ENCODE measurements at places on chromosomes 5 and 9. TPM values are rescaled to one million over a fixed set of nuclear protein-coding genes. Genes with fewer than 3 reads are reported as not detected.
A peak's percentile ranks its signal among the peaks of the same experiment; 100 is the strongest.

DNA sequence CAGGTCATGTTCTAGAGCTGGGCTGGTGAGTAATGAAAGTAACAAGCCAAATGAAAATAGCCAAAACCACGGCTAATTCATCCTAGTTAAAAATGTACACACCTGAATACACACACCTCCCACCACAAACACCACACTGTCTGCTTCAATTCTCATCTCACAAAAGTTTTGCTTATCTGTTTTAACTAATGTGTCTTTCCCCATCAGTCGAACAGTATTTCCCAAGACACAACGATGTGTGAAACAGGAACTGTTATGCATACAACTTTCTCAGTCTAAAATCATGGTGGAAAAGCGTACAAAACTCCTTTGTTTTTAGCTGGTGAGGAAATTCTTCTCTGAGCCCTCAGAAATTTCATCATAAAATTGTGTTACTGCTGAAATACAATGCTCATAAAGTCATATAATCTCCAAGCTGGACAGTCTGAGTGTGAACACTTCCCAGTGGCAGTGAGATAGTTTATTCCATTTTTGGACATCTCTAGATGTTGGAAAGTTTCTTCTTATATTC, 242.4 kb downstream of the EFNA5 start:
- DNase-seq = no peak

GRCh38 chr5:1007681-1008450, 736 bp upstream of the NKD2 start:
- no peak for DNase-seq

DNA sequence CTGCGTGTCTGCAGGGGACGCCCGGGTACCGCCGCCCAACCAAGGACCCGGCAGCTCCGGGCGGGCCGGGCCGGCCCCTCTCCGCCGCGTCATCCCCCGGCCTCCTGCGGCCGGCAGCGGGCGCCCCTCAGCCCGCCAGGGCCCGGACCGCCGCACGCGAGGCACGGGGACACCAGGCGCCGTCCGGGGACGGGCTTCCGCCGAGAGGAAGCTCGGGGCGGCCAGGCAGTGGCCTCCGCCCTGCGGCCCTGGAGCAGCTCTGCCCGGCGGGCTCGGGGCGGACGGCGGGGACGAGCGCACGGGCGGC, 373 bp downstream of the FBXW5 start:
- peak; percentile 65 for DNase-seq

- DNase-seq = peak; percentile 83
These were observed 116.1 kb upstream of the RASA1 start for GRCh38 chr5:87151547-87151946.

DNA sequence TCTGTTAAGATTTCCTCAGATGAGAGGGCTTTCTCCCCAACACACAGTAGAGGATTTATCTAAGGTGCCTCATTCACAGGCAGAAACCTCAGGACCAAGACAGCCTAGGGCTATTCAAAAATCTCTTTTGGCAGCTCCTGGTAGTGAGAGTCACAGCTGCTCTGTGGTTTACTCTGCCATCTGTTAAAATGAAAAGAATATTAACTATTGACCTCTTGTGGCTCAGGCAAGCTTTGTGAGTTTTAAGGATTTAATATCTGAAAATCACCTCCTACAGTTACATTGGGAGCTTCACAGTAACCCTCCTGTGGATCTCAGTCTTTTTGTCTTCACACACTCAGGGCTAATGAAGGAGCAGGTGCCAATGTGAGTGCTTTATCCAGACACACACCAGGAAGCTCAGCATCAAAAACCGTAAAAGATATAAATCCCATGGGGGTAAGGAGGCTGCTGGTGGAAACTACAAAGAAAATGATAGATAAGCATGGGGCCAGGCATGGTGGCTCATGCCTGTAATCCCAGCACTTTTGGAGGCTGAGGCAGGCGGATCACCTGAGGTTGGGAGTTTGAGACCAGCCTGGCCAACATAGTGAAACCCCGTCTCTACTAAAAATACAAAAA, 29.7 kb downstream of the PPP1R2B start:
- no peak for DNase-seq

- DNase-seq = no peak
These were observed 152.7 kb downstream of the COL23A1 start for GRCh38 chr5:178437386-178438075.

DNA sequence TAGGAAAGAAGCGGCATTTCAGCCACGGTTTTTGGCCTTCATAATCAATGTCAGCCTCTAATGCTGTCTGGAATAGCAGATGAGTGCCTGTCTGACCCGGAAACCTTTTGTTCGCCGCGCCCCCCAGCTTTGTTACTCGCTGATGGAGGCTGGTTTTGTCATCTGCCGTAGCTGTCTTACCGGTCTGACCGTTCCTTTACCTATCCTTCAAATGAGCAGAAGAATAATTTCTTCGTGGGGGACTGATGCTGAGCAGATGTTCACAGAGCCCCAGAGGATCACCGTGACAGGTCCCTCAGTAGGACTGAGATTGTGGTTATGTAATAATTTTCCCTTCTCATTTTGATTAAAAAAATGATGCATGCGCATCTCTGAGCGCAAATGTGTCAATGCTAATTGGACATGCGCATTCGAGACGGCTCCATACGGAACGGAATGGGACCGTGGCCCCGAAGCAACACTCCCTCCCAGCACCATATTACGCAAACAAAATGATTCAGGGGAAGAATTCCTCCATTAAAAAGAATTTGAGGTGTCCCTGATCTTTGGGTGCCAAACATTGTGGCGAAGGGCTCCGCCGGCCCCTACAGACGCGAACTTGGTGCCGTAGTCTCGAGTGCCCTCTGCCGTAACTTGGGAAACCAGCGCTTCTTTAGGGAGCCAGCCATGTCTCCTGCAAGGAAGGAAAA, 27.6 kb downstream of the TLX3 start:
- DNase-seq = peak; percentile 67

DNA sequence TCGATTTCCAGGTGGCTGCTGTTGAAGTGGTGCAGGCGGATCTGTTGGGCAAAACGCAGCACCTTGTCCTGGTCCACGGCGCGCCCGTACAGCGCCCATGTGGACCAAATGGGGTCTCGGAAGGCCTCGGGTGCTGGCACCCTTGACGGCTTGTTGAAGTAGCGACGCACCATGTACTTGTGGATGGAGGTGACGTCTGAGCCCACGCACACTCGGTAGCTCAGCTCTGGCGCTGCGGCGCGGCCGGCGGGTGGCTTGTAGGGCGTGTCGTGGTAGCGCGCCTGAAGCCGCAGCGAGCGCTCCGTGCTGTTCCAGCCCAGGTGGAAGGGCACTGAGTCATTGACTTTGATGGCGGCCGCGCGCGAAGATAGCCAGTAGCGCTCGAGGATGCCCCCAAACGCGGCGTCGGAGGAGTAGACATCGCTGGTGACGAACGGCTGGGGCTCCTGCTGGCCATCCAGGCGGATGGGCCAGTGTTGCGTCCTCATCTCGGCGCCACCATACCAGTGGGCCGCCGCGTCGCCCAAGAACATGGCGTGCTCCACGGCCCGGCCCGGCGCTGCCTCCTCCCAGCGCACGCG, 4.7 kb downstream of the MYORG start:
- DNase-seq = no peak

DNA sequence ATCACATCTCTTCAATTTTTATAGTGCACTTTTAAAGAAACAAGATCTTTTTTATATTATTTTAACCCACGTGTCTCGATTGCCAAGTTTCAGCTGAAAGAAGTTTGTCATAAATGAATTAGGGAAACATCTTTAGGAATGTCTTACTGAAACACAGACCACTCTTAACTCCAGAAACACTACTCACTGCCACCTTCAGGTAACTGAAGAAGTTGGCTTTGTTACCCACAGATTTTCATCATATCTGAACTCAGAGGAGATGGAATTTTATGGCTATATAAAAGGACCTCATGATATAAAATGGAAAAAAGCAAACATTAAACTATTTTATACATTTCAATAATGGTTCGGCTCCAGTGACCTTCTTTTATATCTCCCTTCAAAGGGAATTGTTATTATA, 158.0 kb downstream of the SEMA5A start:
- no peak for DNase-seq

DNA sequence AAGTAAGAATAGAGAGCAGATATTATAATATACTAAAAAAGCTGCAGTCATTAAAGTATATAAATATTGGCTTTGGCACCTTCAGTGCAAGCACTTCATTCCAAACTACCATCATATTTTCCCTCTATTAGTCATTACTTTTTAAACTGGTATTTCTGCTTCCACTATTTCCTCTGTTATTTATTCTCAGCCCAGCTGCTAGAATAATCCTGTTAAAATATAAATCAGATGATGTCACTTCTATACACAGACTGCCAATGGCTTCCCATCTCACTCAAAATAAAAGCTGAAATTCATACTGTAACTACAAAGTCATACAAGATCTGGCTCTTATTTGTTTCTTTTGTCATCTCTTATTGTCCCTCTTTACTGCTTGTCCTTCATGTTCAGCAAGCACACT, 432.9 kb downstream of the TLE4 start:
- no peak for DNase-seq

GRCh38 chr5:149682532-149683075, 47.5 kb upstream of the PPARGC1B start:
- peak; percentile 18 for DNase-seq

DNA sequence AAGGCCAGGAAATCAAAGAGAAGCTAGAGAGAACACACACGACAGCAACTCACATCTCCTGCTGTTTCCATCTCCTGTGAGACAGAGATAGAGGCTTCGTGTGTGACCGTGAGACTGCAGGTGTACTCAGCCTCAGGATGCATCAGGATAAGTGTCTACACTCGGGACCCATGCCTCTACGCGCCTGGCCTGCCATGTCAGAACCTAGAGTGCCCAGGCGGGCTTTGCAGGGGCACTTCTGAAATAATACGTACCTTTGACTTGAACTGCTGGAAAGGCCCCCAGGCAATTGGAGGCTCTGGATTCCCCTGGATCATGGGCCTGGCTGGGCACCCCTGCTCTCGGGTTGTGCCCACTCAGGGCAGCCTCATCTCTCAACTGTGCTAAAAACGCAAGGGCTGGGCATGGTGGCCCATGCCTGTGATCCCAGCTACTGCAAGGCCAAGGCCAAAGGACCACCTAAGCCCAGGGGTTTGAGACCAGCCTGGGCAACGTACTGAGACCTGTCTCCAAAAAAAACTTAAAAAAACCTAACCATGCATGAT, 13.0 kb downstream of the CLPTM1L start:
- no peak for DNase-seq

DNA sequence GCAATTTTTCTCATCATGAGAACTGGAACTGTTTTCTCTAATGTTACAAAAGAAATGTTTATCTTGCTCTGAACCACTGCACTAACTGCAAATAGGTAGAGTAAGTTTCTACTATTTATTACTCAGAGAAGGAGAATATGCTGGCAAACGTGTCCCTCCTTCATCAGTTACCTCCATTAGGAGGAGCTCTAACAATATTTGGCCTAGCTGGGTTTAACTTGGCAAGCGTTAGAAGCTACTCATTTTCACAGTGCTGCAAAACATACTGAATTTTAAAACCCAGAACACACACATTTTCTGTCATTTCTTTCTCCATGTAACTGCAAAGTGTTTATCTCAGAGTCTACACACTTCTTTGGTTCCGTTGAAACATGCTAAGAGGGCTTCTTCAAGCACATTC, 101.0 kb upstream of the GABRG2 start:
- no peak for DNase-seq

DNA sequence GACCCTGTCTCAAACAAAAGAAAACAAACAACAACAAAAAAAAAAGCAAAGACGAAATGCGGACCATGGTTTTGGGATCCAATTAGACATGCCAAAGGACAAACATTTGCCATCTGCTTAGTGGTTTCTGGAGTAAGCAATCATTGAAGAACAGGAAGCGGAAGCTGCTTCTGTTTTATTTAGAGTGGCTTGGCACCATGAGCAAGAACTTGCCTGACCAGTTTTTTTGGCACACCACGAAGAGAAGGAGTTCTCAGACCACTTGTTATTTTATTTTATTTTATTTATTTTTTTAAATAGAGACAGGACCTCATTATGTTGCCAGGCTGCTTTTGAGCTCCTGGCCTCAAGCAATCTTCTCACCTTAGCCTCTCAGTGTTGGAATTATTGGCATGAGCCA, 17.0 kb downstream of the BTF3 start:
- no peak for DNase-seq

- DNase-seq = no peak
These were observed 15.4 kb upstream of the VAV2 start for GRCh38 chr9:134007571-134007970.

DNA sequence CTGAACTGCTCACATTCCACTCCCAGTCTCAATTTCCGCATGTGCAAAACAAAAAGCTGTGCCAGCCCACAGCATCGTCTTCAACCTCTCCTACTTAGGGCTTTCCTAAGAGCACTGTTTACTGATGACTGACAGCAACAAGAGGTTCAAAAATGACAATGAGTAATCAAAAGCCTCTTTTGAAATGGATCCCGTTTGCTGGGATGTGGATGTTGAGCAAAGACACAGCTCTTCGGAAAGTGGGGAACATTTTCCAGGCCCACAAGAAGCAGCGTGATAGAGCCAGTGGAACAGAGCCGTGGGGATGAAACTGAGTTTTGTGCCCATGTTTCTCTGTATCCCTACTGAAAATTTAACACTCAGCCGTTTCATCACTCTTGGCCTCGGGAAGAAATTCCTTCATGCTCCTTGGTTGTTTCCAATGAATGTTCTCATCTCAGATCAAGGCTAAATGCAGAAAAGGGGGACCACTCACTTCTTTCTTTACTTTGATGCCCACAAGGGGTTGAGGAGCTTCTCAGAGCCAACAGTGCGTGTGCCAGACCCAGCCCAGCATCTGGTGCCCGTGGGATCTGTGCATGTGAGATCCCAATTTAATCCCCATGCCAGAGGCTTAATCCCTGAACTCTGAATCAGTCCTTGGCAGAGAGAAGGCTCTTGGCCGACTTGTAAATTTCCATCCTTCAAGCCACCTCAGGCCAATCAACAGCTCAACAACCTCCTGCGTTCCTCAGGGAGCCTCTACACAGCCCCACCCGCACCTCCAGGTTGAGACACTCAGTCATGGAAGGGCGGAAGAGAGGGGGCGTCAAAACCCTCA, 230.2 kb upstream of the DAPK1 start:
- peak; percentile 34 for DNase-seq

LARP1 gene
- total RNA-seq = 120 TPM

MZB1 gene
- total RNA-seq = 0.43 TPM

ORM2 gene
- not detected for total RNA-seq

HK3 gene
- total RNA-seq = not detected

RAI14 gene
- 291 TPM for total RNA-seq

SLC34A1 gene
- not detected for total RNA-seq

RAB14 gene
- 36.3 TPM for total RNA-seq

FOXI1 gene
- total RNA-seq = not detected

RPL35 gene
- total RNA-seq = 1,986 TPM

Measured in fibroblast of villous mesenchyme (primary cell).